ENCODE measurements at places on chromosomes 5 and 9. TPM values are rescaled to one million over a fixed set of nuclear protein-coding genes. Genes with fewer than 3 reads are reported as not detected.

- no peak for DNase-seq
These were observed 13.5 kb downstream of the CCNI2 start for GRCh38 chr5:132760601-132761317.

DNA sequence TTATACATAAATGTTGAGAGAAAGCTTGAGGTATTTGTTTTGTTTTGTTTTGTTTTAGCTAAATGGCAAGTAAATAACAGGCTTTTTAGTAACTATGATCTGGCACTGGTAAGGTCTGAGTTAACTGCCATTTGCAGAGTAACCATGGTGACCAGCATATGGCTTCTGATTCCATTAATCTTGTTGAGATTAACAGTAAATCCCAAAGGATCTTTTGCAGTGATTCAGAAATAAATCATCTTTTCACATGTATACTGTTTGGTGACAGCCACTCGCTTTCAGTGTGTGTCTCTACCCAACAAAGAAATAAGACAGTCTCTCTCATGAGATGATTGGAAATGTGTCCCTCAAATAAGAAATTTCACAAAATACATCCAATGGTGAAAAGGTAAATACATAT lies 235.6 kb downstream of the RAB3C start:
- no peak for DNase-seq

- DNase-seq: no peak
These were observed 47.5 kb upstream of the PPARGC1B start for GRCh38 chr5:149682532-149683075.

DNA sequence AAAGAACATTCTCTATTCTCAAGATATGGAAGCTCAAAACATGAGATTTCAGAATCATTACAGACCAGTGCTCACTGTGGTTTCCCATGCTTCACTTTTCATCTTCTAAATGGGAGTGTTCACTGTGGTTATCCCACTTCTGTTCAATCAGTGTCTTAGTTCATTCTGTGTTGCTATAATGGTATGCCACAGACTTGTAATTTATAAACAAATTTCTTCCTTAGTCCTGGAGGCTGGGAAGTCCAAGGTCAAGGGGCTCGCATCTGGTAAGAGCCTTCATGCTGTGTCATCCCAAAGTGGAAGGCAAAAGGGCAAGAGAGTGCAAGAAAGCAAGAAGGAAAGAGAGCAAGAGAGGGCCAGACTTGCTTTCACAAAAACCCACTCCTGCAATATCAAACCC lies 146.3 kb downstream of the TTC39B start:
- DNase-seq: no peak

The CATSPER3 gene
- total RNA-seq: 1.8 TPM

Measured in psoas muscle (tissue), 8 donors.